ENCODE measurements at places on chromosomes 4 and X.
A peak's percentile ranks its signal among the peaks of the same experiment; 100 is the strongest.

GRCh38 chr4:72846280-72847111, 223.0 kb downstream of the COX18 start:
- DNase-seq: no peak

GRCh38 chrX:97268182-97268680, 384.5 kb downstream of the RPA4 start:
- DNase-seq: no peak

DNA sequence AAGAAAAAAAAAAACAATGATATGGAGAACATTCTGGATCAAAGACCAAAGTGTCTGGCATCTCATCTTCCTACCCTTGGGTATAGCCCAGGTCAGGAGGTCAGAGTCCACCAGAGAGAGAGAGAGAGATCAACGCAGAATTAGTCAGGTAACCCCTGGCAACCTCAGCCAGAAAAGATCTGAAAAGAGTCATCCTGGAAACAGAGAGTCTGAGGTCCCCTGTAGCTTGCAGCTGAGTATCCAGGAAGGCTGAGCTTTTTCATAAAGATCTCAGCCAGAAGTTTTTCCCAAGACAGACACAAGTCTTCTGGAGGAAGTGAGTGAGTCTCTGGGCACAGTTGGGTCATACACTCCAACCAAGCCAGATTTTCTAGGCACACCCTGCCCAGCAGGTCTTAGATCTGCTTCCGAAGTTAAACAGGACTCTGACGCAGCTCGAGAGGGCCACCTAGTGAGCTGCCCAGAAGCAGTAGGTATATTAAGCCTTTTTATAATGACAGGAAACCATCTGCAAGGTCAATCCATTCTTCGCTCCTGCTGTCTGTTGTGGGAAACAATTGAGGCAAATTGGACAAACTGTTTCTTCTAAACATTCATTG, 35.7 kb downstream of the ACE2 start:
- DNase-seq: peak; percentile 31

DNA sequence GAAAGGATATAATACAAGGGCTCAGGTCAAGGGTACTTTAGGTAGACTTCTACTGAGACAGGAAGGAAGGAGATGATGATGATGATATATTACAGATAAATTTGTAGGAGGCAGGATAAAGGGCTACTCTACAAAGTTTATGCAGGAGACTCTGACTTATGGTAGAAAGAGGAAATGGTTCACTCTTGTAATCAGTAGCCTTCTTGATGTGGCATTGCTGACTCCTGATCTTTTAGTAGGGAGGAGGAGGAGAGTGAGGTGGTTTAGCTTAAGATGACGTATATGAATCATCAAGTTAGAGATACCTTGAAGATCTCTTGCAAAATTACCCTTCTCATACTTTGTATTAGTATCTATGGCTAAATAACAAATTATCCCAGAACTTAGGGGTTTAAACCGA, 4.7 kb downstream of the BLTP1 start:
- DNase-seq: no peak
